ENCODE measurements at places on chromosomes 11 and 22.

DNA sequence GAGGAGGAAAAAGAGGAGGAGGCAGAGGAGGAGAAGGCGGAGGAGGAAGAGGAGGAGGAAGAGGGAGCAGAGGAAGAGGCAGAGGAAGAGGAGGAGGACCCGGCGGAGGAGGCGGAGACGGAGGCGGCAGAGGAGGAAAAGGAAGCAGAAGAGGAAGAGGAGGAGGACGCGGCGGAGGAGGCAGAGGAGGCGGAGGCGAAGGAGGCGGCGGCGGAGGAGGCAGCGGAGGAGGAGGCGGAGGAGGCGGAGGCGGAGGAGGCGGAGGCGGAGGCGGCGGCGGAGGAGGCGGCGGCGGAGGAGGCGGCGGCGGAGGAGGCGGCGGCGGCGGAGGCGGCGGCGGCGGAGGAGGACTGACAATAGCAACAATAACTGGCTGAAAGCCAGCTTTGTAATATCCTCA, 616.6 kb downstream of the TBC1D22A start:
- no peak for DNase-seq

- DNase-seq = no peak
Observed at GRCh38 chr22:21917181-21917958, 35.3 kb downstream of the PPM1F start.

- DNase-seq = no peak
Observed at GRCh38 chr11:72333661-72334060, 89.7 kb upstream of the PHOX2A start.

DNA sequence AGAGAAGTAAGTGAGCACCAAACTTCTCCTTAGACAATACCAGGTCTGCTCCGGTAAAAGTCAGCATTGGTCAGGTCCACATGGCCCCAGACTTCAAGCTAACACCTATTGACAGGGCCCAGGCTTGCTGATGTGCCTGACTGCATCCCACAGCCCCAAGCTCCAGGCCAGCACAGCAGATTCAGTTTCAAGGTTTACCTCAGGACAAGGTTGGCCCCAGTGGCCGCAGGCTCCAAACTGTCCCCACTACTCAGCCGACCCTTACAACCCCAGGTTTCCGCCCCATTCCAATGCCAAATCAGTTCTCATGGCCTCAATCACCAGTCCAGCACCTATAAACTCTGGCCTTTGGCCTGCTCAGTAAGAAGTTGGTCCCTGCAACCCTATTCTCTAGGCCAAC, 39.4 kb downstream of the OR4C6 start:
- DNase-seq = no peak

DNA sequence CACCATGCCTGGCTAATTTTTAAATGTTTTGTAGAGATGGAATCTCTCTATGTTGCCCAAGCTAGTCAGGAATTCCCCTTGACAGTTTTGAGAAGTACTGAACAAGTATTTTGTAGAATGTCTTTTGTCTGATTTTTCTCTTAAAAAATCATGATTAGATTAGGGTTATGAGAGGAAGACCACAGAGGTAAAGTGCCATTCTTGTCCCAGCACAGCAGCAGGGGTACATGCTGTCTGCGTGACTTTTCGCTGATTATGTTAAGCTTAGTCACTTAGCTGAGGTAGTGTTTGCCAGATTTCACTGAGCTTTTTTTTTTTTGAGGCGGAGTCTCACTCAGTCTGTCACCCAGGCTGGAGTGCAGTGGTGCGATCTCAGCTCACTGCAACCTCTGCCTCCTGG, 13.6 kb upstream of the NUP160 start:
- DNase-seq = no peak

DNA sequence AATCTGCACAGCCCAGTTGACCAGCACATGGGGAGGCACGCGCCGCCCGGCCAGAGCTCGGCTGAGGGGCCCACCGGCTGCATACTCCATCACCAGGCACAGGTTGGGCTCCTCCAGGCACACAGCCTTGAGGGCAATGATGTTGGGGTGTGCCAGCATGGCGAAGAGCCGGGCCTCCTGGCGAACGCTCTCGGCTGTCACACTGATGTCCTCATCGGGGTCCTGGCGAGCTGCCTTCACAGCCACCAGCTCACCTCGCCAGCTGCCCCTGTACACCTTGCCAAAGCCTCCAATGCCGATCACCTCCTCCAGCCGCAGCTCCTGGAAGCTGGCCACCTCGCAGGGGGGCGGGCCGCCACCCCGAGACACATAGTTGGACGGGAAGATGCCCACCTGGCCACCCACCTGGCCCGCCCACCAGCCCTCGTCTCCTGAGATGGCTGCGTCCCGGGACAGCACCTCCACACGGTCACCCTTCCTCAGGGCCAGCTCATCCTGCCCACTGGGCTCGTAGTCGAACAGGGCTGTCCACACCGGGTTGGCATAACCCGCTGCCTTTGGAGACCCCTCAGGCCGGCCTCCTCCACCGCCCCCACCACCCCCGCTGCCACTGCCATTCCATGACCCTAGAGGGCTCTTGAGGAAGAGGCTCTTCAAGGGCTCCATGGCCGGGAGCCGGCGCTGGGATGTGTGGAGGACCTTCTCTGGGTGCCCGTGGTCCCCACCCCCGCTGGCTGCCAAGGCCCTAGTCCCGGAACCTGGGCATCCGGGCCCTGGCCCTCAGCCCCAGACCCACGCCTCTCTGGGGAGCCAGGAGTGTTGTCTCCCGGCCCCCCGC, 711 bp downstream of the MAP3K11 start:
- no peak for DNase-seq

DNA sequence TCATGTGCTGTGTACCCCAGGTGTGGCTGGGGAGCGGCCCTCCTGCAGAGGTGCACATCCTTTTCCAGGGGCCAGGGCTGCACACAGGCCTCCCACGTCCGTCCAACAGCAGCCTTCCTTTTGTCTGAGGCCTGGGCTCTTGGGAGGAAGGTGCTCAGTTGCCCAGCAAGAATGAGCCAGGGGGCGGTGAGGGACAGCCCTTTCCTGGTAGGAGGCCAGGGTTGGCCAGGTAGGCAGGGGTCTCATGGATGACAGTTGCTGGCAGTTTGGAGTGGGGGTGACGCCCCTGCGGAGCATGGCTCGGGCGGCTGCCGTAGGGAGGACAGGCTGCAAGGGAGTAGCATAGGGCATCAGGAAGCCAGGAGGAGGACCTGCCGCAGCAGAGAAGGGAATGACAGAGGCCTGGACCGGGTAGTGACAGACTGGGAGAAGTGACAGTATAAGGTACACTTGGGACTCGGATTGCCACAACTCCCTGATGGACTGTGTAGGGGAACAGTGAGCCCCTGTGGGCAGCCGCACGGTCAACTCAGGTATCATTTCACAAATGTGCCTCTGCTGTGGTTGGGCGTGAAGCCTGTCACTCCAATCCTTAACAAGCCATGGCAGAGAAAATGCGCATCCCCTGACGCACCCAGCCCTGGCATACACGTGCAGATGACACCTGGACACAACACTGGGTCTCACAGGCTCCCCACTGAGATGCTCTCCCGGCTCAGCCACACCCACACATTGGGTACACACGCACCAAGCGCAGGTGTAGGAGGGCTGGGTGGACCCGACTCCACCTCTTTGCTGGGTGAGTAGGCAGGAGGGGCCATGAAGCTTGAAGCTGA, 79.7 kb downstream of the DGCR2 start:
- peak; percentile 49 for DNase-seq

DNA sequence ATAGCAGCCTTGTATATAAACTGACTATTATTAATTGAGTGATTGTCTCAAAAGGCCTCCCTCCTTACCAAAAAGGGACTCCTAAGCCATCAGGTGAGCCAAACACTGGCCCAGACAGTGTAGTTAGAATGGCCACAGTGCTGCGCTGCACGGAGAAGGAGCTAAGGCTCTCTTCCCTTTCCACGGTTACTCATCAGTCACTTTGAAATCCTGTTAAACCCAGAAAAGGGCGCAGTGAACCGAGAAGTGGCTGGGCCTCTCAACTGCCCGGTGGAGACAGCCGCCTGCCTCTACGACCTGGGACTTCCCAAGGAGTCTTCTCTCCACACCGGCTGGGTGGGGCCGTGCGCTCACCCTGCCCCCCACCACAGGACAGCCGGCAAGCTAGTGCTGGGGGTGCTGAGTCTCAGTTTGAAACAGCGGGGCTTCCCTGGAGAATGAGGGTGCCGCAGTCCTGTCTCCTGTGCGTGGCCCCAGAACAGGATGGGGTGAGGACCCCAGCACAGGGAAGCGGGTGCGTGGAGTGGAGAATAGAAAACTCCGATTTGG, 1.3 kb downstream of the MYH9 start:
- peak; percentile 88 for DNase-seq

DNA sequence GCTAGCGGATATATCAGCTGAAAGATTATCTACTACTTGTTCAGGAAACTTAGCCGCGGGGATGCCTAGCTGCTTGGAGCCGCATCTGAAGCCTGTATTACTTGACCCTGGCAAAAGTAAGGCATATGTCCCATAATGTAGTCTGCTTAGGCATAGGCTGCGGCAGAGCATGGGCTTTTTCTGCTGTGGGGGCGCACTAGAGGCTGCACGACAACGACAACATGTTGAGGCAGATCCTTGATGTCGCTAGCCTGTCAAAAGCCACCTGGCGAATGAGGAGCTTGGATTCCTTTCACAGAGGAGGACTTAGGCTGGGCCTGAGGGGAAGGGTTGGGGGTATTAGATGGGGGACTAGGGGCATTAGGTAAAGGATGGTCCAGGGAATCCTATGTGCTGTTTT, 1.1 kb upstream of the OR52N2 start:
- DNase-seq = no peak

DNA sequence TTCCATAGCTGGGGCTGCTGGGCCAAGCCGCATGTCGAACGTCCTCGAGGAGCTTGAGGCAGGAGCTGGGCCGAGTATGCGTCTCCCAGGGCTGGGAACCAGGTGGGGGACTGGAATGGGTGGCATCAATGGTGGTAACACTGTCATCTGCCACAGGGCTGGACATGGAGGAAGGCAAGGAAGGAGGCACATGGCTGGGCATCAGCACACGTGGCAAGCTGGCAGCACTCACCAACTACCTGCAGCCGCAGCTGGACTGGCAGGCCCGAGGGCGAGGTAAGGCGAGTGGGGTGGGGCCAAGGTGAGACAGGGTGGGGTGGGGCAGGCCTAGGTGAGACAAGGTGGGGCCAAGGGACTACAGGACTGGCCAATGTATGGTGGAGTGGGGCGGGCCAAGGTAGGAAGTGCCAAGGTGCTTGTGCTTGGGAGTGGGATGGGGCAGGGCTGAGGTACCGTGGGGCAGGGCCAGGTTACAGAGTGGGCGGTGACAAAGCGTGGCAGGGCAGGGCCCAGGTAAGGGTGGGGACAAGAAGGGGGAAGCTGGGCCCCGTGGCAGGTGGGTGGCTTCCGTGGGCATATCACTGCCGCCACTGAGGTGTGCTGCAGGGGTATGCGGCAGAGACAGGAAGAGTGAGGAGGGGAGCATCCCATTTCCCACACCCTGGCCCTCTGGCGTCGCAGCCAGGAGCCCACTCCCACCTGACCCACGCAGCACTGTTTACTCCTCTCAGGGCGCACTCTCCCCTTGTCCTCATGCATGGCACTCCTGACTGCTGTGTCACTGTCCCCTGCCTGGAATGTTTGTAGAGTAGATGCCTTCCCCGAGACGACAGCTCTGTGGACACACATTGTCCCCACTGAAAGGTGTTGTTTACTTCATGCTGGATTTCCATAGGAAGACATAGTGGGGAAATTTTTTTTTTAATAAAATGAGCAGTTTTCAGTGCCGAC, 27.5 kb upstream of the DGCR8 start:
- DNase-seq = no peak

- DNase-seq = no peak
Observed at GRCh38 chr11:47716692-47717091, 1.5 kb upstream of the AGBL2 start.

DNA sequence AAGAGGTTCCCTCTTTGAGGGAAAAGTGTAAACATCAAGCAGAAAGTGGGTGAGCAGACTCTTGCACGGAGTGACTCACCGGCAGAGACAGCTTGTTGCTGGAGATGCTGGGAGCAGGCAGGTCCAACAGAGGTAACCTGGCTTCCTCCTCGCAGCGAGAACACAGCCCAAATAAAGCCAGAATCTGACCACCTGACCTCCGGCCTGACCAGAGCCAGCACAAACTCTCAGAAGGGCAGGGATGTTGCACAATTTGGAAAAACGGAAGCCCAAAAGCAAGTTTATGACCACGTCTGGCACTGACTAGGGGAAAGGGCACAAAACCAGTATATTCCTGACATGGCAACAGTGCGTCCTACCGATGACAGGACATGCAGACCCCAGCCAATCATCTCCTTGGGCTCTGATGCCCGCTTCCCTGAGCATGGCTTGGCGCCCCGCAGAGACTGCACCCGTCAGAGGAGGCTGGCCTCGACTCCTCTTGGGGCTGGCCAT, 5.4 kb downstream of the SMCO4 start:
- DNase-seq = no peak

DNA sequence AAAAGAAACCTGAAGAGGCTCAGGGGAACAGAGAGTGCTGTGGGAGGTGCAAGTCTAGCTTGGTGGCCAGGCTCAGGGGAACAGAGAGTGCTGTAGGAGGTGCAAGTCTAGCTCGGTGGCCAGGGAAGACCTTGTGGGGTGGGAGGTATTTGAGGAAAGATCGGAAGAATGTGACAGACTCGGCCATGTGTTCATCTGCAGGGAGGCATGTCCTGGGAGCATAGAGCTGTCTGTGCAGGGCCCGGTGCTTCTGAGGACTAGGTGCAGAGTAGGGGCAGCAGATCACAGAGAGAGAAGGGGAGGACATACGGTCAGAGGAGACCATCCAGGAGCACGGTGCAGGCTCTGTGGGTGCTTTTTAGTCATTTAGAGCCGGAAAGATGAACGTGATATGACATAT, 10.8 kb downstream of the IFITM10 start:
- no peak for DNase-seq

- DNase-seq = no peak
Observed at GRCh38 chr11:119863851-119864601, 135.0 kb upstream of the NECTIN1 start.

- DNase-seq = no peak
Observed at GRCh38 chr22:41920271-41920976, 5.5 kb upstream of the SHISA8 start.

- no peak for DNase-seq
Observed at GRCh38 chr22:44494497-44494896, 3.5 kb downstream of the RTL6 start.

- DNase-seq = no peak
Observed at GRCh38 chr11:82714346-82715174, 19.1 kb downstream of the FAM181B start.

GRCh38 chr11:25733777-25734176, 598.2 kb upstream of the ANO3 start:
- DNase-seq = no peak

DNA sequence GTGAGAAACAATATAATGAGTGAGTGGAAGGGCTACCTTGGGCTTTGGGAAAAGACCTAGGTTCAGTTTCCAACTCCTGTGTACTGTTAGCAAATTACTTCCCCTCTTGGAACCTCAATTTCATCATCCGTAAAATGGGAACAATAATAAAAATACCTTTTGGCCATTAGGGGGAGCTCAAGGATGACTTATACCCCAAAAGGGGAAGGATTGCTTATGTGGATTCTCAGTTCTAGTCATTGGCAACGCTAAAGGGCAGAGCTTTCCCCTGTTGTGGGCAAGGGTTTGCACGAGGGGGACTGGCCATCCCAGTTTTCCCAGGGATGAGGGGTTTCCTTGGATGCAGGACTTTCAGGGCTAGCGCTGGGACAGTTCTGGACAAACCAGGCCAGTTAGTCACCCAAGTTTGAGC, 3.1 kb upstream of the COMMD9 start:
- peak; percentile 64 for DNase-seq

Measured in natural killer cell treated with Interleukin-12 subunit alpha and Interleukin-12 subunit beta and Interleukin-15 and Interleukin-18, amount 100 ng/mL, for 72 hours (primary cell).